ENCODE measurements at places on chromosomes 3 and 15.

DNA sequence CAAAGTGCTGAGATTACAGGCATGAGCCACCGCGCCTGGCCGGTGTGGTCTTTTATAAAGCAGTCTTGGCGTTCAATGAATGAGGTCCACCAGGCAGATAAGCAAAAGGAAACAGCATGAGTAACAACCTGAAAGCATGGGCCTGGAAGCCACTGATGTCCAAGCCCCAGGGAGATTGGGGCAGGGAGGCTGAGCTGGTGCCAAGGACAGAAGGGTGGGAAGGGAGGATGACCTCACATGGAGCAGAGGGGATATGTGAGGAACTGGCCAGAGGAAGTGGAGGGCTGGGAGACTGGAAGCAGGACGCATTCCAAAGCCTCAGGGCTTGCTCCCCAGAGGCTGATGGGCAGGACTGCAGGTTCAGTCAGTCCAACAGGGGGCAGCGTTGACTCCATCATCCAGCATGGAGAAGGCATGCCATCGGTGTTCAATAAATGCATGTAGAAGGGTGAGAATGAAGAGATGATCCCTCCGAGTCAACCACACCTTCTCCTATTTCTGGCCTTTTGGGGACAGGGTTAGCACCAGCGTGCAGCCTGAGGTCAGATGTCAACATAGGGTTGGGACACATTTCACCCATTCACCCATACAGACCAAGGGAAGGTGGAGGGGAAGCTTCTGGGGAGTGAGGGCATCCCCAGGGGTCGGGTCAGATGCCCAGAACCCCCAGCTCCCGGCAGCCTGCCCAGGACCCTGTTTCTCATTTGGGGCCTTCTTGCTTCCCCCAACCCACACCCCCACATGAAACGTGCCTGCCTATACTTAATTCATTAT, 14.8 kb downstream of the MYL3 start:
- no peak for DNase-seq

DNA sequence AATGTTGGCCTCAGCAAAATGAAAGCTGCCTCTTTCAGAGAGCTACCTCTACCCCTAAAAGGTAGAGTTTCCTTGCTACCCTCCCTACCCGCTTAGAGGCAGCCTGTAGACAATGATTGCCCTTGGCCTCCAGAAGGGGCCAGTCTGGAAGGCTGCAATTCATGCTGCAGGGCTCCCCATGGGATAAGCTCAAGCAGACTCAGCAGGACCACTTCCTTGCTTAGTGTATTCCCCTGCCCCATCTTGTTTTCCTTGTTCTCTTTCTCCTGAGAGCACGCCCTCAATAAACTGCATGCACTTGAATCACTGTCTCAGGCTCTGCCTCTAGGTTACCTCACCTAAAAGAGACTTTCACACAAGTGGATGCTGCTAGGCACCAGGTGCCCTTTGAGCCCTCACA, 134.0 kb upstream of the CTNNB1 start:
- no peak for DNase-seq

- peak; percentile 43 for DNase-seq
Measured at GRCh38 chr3:120908030-120908794, at the start of gene STXBP5L. Gene STXBP5L, plus strand, starts transcription at chr3:120908205. Its CDS starts 1,374 bp downstream, at chr3:120909579.

DNA sequence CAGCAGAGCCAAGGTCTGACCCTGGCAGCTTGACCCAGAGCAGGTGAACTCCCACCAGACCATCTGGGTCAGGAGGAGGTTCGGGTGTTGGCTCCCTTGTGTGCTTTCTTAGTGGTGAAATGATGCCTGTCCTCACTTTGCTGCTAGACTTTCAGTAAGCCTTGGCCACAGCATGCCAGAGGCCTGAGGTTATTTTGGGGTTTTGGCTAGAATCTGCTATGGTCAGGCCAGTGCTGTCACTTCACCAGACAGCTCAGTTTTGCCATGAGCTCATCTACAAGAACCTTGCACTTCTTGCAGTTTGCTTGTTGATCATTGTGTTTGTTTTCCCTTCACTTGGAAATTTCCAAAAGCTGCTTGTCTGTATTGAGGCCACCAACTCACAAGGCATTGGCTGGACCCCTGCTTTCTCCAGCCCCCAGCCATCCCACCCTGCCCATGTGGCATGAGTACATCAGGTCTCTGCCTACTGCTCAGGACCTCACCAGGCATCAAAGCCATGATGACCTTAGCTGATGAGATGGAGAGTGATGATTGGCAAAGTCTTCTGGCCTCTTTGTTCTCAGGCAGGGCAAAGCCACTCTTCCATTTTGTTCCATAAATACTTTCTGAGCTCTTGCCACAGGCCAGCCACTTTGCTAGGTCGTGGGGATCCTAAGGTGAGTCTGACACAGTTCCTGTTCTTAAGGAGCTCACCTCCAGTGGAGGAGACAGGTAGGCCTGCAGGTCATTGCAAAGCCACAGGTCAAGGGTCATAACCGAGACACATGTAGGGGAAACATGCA, 122.6 kb downstream of the ARNT2 start:
- no peak for DNase-seq

DNA sequence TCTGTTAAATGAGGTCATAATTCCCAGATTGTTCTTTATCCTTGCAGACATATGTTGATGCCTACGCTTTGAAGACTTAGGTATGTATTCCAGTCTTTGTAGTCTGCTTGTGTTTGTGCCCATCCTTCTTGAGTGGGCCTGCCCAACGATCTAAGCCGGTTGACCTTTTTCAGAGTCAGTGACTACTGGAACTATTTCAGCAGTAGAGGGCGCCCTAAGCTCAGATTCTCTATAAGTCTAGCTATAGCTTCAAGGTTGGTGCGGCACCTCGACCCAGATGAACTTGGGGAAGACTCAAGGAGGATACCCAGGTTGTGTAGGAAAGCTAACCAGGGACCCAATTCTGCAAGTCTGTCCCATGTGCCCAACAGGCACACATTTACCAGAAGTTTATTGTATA, 228.8 kb upstream of the PPP2R3A start:
- no peak for DNase-seq

- no peak for DNase-seq
Measured at GRCh38 chr3:135155228-135155627, 360.2 kb downstream of the EPHB1 start.

DNA sequence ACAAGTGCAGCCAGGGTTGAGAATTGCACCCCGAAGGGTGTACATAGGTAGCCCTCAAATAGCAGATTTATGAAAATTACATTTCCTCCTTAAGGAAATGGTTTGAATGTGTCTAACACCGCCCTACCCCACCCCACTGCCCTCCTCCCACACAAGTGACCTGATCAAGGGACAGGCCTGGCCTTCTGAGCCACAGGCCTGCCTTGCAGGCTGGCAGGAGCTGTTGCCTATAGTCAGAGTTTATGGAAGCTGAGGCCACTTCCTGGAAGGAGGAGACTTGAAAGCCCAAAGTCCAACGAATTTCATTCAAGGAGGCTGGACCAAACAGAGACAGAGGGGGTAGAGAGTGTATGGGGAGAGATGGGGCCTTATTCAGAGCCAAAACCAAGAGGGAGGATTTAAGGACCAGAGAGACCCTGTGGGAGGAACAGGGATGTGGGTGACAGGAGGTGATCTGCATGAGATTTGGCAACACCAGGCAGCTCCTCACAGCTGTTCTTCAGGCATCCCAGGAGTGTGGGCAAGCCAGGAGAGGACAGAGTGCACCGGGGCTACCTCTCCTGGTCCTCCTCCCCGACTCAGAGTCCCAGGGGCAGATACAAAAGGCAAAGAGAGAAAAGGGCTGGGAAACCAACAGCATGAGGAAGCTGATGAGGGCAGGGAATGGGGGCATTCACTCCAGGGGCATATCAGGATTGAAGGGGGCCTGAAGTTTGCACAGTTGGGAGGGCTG, 100.4 kb upstream of the HES1 start:
- no peak for DNase-seq

DNA sequence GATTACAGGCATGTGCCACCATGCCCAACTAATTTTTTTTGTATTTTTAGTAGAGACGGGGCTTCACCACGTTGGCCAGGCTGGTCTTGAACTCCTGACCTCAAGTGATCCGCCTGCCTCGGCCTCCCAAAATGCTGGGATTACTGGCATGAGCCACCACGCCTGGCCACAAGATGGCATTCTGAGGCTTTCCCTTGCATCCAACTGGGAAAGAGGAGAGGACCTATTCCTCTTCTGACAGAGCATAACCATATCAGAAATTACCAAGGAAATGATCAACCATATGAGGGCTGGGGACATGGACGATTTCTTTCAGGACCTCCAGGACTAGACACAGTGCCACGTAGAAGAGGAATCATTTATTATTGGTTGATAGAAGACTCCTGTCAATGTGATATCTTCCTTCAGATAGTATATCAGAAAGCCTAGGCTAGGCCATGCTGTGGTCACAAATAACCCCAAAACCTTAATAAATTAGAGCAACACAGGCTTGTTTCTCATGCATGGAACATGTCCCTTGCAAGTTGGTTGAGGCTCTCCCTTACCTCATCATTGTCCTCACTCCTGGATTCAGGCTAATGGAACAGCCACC, 372.3 kb upstream of the IL12A start:
- no peak for DNase-seq

DNA sequence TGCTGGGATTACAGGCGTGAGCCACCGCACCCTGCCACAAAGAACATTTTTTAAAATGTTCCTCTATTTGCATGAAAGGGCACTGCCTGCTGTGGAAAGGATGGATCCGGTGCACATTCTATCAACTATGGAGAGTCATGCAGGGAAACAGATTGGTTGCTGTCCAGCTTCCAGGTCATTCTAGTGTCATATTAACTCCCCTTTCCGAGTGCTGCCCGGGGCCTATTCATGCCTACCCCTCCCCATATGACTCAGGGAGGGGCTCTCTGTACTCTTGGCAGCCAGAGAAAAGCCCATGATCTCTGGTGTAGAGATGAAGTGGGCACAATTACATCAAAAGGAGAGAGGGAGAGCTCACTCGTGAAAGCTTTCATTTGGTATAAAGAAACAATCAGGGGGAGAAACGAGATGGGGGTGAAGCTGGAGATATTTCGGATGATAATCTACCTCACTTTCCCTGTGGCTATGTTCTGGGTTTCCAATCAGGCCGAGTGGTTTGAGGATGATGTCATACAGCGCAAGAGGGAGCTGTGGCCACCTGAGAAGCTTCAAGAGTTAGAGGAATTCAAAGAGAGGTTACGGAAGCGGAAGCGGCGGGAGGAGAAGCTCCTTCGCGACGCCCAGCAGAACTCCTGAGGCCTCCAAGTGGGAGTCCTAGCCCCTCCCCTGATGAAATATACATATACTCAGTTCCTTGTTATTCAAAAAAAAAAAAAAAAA, 16.1 kb upstream of the AHSG start:
- no peak for DNase-seq

GRCh38 chr15:48645558-48646330, at the start of gene FBN1:
Gene FBN1, minus strand, starts transcription at chr15:48645709. Its CDS starts 940 bp downstream, at chr15:48644769.
- peak; percentile 93 for DNase-seq

DNA sequence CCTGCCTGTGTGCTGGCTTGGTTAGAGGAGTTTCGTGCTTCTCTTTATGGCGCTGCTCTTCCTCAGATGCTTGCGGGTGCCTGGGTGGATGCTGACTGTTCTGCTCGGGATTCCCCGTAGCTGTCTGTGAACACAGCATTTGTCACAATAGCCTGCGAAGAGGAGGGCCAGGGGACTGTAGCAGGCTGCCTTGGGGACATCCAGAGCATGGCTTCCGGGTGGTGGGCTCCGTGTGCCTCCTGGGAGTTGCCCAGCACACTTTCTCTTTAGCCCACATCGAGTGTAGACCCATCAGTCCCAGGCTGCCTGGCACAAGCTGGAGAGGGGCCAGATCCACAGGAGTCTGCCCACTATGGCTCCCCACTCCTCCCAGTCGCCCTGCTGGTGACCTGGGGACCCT, 22.4 kb downstream of the LRRK1 start:
- no peak for DNase-seq

DNA sequence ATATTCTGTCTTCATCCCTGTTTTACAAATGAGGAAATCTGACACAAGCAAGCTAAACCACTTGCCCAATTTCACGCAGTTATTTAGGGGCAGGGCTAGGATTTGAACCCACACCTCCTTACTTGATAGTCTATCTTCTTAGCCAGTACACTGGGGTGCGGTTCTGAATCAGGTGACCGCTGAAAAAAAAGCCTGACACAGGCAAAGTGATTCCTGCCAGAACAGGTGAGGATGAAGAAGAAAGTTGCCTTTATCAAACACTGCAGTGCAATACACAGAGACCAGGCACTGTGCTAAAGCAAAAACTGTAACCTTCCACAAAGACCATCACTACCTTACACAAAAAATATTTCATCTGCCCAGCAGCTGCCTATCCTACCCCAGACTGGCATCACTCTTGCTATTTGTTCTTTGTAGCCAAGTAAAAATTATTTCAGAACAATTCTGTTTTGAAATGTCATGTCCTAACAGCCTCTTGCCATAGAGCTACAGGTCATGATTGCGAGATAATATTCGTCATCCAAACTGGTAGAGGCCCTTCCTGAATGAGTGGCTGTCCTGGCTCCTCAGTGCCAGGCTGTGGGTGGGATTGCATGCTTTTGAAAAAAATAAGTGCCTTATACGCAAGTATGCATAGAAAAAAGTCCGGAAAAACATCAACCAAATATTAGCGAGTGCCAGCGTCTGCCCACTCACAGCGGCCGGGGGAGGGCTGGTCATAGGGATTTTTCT, 142.3 kb upstream of the TPM1 start:
- no peak for DNase-seq

DNA sequence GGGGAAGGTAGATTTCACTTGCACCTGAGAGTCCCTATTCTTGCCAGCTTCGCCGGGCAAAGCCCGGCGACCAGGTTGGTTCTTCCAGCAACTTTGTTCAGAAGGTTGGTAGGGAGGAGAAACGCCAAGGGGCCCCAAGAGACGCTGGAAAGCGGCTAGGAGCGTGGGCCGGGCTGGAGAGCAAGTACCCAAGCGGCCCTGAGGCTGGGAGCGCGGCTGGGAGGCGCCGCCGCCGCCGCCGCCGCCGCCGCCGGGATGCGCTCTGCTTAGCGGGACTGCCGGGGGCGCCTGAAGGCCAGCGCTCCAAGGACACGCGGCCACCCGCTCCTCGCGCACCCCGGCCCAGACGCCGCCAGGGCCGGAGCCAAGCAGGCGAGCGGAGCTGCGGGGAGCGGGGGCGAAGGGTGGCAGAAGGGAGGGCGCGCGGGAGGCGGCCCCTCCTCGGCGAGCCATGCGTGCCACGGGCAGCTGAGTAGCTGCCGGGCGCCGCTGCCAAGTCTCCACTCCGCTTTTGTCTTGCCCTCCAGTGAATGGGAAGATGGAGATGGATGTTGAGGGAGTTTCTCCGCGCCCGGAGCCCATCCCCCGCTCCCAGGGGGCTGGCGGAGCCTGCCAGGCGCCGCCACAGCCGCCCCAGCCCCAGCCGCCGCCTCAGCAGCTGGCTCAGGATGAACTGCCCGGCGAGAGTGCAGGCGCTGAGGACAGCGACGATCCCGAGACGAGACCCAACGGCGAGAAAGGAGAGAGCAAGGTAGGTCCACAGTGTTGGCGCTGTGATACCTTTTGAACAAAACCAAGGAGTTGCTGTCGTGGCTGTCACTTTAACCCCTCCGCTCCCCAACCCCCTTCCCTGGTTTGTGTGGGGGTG, 227.4 kb upstream of the AZI2 start:
- peak; percentile 76 for DNase-seq

DNA sequence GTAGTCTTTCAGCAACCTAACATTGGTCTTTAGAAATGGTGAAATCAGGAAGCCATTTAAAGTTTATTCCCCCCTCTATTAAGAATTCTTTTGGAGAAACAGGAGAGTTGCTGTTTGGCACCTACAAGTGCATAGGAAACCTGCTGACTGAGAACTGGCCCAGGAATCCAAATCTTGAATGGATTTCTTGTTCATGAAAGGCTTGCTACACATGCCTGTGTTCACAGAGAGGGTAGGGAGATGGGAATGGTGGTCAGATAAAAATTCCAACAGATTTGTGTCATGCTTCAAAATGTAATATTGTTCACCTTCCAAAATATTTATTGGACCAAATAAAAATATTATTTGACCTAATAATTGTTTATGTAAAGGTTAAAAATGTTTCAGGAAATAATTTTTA, 24.2 kb upstream of the ZPLD1 start:
- DNase-seq: no peak

- DNase-seq: no peak
Measured at GRCh38 chr15:66986951-66987350, 78.5 kb upstream of the SMAD3 start.
